Amniotic epithelial cell (primary cell): ENCODE measurements at places on chromosomes 2 and 18.

DNA sequence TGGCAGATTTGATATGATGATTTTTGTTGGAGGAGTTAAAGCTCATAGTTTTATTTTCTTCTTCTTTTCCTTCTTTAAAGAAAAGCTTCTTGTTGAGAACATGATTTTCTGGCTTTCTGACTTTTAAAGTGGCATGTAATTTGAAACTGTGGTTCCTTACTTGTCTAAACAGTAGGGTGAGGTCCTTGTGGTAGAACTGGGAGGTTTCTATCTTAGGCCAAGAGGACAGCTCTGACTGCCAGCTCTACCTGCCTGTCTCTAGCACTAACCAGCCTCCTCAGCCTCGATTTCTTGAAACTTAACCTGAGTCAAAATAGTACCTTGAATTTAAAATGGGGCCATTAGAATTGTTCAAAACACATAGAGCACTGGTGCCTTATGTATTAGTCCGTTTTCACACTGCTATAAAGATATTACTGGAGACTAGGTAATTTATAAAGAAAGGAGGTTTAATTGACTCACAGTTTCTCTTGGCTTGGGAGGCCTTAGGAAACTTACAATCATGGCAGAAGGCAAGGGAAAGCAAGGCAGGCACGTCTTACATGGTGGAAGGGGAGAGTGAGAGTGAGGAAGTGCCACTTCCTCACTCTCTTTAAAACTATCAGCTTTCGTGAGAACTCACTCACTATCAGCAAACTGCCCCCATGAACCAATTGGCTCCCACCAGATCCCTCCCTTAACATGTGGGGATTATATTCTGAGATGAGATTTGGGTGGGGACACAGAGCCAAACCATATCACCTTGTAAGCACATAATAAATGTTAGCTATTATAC lies 119.0 kb downstream of the CERS6 start:
- DNase-seq: no peak

GRCh38 chr18:45954070-45954934 lies 12.8 kb downstream of the EPG5 start:
- DNase-seq: peak; percentile 91

GRCh38 chr18:55559739-55560138 lies 28.3 kb downstream of the TCF4 start:
- no peak for DNase-seq

GRCh38 chr2:62369541-62370202 lies 136.3 kb downstream of the TMEM17 start:
- DNase-seq: no peak

DNA sequence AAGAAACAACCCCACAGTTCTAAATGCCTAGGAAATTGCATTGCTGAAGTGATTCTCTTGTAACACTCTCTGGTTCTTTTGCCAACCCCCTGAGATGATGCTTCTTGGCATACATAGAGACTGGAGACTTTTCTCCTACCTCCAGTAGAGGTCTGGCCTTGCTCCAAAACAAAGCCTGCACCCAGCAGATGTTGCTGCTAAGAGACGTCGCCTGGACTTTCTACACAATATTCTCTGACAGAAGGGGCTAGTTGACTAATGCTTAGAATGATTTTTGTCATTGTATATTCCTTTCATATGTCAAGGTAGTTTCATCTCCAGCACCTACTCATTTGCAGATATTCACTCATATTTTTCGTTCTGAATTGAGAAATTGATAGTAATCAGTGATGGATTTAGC lies 24.6 kb downstream of the SOWAHC start:
- DNase-seq: no peak

DNA sequence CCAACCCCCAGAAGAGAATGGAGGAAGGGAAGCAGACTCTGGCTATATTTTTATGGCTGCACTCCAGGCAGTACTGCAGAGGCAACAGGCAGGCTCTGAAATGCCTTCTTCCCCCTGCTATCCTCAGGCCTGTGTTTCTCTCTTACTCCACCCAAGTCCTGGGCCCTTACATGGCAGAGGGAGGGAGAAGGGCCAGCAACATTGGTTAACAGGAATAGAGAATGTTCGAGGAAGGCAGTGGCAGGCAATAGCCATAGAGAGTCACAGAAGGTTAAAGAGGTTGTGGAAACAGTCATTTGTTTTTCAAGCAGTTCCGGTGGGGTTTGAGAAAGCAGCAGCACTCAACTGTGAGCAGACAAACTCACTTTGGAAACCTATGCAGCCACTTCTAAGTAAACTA lies 15.1 kb upstream of the DARS1 start:
- no peak for DNase-seq

- peak; percentile 43 for DNase-seq
Measured at GRCh38 chr2:187689372-187689771, 135.1 kb upstream of the TFPI start.

GRCh38 chr18:63963615-63964256 lies 6.1 kb upstream of the SERPINB8 start:
- peak; percentile 67 for DNase-seq

GRCh38 chr18:75639472-75639831 lies 211.9 kb upstream of the SMIM21 start:
- DNase-seq: no peak

DNA sequence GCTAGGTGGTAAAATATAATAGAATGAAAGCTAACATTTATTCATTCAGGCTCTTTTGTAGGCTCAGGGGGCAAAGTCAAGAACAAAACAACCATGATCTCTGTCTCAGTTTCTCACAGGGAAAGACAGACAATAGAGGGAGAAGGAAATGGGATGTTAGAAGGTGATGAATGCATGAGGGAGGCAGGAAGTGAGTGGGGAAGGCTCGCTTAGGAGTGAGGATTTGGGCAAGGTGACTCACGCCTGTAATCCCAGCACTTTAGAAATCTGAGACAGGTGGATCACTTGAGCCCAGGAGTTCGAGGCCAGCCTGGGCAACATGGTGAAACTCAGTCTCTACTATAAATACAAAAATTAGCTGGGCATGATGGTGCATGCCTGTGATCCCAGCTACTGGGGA lies 88.4 kb downstream of the CTIF start:
- no peak for DNase-seq

- peak; percentile 94 for DNase-seq
Measured at GRCh38 chr2:149363958-149364357, 33.6 kb downstream of the LYPD6 start.

GRCh38 chr2:114800371-114800770 lies 357.9 kb downstream of the DPP10 start:
- DNase-seq: no peak

DNA sequence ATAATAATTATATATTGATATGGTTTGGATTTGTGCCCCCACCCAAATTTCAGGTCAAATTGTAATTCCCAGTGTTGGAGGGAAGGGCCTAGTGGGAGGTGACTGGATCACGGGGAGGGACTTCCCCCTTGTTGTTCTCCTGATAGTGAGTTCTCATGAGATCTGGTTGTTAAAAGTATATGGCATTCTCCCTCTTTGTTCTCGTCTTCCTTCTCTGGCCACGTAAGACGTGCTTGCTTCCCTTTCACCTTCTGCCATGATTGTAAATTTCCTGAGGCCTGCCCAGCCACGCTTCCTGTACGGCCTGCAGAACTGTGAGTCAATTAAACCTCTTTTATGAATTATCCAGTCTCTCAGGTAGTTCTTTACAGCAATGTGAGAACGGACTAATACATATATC lies 88.3 kb downstream of the ROCK2 start:
- no peak for DNase-seq
